ENCODE measurements at places on chromosomes 11 and 22. TPM values are rescaled to one million over a fixed set of nuclear protein-coding genes. Genes with fewer than 3 reads are reported as not detected.

Gene OR51A7
- total RNA-seq, result not detected

DNA sequence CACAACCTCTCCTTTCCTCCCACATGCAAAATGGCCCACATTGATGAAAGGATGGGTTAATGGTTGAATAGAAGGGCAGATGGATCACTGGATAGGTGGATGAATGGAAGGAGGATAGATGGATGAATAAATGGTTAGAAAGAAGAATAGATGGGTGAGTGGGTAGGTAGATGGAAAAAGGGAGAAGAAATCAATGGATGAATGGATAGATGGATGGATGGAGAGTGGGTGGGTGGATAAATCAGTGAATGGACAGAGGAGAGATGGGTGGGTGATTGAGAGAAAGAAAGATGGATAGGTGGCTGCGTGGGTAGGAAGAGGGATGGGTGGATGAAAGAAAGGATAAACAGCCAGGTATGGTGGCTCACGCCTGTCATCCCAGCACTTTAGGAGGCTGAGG is 1.2 kb downstream of the SEC14L3 start:
- no peak for DNase-seq

DNA sequence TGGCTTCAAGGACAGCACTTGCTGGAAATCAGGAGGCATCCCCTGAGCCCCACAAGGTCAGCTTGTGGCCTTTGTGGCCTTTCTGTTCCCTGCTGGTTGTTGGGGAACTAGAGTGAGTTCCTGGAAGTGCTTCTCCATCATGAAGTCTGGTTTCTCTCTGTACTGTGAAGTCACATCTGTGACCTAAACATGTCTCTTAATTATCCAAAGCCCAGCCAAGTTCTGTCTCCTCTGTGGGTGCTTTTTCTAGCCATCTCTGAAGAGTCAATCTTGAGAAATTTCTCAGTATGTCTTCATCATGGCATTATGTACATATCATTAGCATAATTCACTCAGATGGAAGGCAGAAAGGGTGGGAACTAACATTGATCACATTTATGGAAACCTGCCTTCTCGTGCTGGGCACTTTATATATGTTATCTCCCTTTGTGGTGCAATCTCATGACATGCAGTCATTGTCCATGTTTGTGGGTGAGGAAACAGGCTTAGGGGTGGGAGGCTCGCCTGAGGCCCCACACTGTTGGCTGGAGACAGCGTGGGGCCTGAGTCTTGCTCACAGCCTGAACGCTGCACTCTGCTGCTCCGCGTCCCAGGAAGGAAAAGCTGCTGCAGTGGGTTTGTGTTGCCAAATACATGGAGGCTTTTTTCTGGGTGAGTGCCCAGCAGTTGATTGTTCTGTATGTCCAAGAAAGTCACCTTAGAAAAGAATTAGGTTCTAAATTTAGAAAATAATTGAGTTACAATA is 24.6 kb downstream of the IGHMBP2 start:
- no peak for DNase-seq

GRCh38 chr11:16322190-16322589 is 34.2 kb downstream of the SOX6 start:
- no peak for DNase-seq

- DNase-seq, result no peak
Observed at GRCh38 chr11:109870297-109870696, 222.9 kb upstream of the ZC3H12C start.

GRCh38 chr11:60301178-60301577 is 20.7 kb downstream of the MS4A4A start:
- no peak for DNase-seq

Gene NCF4
- total RNA-seq, result 1.2 TPM

Gene TBC1D22A
- 8.2 TPM for total RNA-seq

DNA sequence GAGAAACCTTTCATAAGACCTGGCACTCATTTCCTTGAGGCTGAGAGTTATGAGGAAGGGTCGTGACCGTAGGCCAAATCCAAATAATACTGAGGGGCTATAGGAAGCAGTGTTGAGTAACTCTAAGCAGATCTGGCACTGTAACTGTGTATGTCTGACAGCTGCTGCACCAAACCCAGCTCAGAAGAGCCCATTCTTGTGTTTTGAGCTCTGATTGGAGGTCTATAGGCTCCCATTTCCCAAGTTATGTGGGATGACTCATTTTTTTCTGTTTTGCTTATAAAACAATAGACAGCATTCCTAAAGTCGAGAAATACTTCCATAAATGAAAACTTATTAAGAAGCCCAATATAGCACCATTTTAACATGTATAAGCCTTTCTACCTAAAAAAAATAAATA is 645.8 kb downstream of the DLG2 start:
- no peak for DNase-seq

DNA sequence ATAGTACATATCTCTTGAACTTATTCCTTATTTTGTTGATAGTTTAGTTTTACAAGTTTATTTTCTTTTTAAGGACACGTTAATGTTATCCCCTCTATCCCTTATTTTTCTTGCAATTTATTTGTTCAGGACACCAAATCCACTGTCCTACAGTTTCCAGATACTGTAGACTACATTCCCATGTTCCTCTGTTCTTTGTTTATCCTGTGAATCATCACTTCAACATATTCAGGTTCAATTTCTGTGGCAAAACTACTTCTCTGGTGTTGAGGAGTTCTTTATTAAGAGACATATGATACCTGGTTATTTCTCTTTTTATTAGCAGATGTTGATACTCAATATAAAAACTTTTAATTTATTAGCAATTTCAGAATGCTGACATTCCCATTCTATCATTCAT is 72.8 kb upstream of the CLNS1A start:
- DNase-seq, result no peak

Gene GLYATL1
- 1.8 TPM for total RNA-seq

Gene FAR1
- 106 TPM for total RNA-seq

DNA sequence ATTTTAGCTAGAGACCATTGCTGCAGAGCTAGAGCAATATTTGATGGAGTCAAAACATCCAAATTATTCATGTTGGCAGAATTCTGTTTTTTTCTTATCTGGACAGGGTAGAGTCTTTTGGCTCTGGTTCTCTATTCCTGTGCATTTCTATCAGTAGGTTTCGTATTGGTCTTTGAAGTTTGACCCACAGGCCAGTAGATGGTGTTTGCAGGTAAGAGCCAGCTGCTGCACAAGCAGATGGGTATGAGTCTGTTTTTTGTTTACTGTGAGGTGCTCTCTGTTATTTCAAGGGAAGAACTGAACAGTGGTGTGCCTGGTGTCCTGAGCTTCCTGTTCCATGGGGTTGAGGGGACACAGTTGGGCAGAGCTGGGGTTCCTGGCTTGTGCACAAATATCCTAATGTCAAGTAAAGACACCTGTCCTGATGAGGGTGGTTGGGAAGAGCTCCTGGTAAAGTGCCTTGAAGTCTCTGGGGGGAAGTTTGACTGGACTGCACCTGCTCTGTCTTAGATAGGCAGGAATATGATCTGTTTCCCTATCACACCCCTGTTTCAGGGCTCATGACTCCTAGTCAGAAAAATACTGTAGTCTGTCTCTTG is 34.0 kb upstream of the SLC22A25 start:
- DNase-seq, result no peak

Gene ZC3H7B
- 53.9 TPM for total RNA-seq

Gene GGT5
- 2.3 TPM for total RNA-seq

DNA sequence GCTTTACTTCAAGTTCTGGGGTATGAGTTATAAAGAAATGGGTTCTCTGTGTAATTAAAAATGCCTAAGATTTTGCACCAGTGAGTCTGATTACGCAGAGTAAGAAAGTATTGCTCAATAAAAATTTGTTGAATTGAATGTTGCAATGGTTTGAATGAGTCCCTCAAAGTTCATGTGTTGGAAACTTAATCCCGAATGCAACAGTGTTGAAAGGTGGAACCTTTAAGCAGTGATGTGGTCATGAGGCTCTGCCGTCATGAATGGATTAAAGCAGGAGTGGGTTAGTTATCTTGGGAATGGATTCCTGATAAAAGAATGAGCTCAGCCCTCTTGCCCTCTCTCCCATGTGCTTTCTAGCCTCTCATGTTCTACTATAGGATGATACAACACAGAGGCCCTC is 52.6 kb upstream of the SESN3 start:
- no peak for DNase-seq

DNA sequence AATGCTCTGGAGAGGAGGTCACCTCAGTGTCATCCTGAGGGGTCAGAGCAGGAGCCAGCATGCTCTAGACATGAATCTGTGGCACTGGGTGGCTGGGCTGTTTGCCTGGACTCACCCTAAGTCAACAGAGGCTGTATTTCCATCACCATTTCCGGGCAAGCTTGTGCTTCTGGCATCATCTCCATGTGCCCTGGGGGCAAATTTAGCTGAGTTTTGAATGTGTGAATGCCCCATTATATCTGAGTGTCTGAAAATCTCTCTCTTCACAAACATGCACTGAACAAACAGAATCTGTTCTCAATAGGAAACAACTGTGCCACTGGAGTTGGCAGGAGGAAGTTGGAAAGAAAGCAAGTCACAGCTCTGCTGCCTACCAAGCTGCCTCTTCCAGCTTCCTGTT is 356.2 kb downstream of the GRM5 start:
- DNase-seq, result peak; percentile 8

Gene CRELD2
- total RNA-seq, result 13.8 TPM

DNA sequence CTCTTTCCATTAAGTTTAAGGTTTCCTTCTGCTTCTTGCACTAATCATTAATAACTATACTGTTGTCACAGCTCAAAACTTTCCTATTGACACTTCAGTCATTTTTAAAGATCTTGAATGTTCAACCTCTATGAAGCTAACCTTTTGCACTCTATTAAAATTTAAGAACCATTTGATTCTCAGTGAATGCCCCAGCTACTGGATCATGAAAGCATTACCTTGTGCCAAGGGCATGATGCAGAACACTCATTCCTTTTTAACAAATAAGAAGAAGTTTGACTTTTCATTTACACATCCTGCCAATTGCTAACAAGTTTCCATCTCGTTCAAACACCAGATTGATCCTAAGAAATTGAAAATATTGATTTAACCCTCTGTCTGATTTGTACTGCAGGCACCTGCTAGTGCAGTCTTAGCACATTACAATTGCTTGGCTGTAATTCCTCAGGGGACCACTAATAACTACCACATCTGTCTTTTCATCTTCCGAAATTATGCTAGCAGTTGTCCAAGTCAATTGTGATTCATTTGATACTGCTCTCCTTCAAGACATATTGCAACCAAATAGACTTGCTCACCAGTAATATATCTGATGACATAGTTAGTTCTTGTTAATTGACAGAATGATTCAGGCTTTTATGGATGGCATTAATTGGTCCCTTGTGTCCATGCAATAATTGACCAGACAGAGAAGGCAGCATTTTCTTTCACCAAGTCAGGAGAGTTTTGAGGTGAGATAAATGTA is 158.4 kb downstream of the TEAD1 start:
- DNase-seq, result no peak

Gene C11orf87
- total RNA-seq, result 34.8 TPM

Gene PARVG
- total RNA-seq, result 1.9 TPM

- no peak for DNase-seq
Observed at GRCh38 chr11:241634-242033, 4.9 kb downstream of the PSMD13 start.

Gene DRAP1
- 28.3 TPM for total RNA-seq

DNA sequence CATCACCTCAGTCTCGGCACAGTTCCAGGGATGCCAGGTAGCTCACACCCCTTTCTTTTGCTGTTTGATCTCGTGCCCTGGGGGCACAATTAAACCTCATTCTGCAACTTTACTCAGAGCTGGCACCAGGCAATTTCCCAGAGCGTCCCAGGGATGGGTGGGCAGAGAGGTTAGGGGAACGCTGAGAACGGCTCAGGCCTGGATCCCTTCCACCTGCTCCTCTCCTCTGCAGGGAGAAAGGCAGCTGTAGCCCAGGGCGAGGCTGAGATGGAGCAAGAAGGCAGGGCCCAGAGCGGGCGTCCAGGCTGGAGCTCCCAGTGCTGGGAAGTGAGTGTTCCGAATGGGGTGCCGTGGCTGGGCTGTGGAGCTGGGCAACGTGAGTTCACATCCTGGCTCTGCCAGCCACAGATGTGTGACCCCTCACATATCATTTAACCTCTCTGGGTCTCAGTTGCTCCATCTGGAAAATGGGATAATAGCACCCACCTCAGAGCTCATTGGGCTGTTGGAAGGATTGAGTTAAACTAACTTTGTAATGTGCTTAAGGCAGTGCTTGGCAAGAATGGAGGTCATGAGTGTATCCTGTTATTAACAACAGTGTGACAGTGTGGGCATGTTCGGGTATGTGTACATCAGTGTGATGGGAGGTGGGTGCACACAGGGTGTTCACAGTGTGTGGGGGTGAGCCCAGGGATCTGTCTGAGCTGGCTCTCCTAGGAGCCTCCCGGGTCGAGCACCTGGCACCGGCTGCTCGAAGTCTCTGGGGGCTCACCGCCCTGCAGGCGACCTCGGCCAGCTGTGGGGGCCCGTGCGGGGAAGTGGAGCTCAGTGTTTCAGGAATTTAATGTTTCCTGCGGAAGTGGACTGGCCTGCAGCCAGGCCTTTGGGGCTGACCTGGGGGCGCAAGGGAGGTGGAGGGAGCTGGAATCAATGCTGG is 15.5 kb downstream of the OTUB1 start:
- DNase-seq, result no peak

- no peak for DNase-seq
Observed at GRCh38 chr11:76368490-76368889, 12.4 kb downstream of the THAP12 start.

Gene CATSPER1
- total RNA-seq, result not detected

DNA sequence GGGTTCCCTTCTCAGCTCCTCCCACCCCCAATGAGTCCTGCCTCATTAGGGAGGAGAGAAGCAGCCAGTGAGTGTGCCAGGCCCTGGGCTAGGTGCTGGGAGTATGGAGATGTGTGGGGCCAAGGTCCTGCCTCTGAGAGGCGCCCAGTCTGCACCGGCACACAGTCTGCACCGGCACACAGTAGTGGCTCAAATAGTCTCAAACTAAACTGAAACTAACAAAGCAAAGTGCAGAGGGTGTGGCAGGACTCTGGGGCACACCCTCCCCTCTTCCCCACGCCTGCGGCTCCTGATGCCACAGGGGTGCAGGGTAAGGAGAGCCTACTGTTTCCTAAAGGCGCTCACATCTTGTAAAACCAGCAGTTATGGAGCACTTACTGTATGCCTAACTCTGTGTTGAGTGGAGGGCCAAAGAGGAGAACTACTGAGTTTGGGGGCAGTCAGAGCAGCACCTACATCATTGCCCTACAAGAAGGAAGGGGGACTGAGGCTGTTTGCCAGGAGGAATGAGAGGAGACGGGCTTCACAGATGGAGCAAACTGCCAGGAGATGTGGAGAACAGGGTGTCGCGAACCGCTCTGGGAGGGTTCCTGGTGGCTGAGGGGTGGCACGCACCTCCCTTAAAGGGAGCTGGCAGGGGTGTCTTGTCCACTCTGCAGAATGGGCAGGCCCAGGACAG is 939 bp upstream of the SH3BP1 start:
- no peak for DNase-seq

DNA sequence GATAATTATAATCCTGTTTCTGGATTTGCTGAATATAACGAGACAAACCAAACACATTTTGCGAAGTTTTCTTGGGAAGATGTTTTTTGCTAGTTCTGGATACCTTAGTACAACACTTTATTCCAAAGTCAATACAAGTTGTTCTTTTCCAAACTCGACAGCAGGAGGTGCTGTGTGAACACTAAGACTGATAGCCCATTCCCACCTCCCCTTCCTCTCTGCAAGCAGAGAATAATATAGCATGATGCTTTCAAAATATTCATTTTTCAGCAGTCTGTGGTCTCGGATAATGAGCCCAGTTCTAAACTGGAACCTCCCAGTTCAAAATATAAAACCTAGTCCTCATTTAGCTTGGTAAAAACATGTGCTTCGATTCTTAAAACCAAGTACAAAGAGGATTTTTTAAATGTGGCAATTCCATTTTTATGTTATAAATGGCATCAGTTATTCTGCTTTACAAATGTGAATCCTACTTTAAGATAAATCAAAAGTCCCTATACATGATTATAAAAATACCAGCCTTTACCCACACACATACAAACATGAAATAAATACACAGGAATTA is 129.1 kb downstream of the DCDC1 start:
- DNase-seq, result peak; percentile 22

GRCh38 chr11:4647766-4648165 is 4.0 kb downstream of the OR51E1 start:
- no peak for DNase-seq

Data from cerebellum (tissue), 4 donors.